ENCODE measurements at places on chromosomes 12 and 14. TPM values are rescaled to one million over a fixed set of nuclear protein-coding genes. Genes with fewer than 3 reads are reported as not detected.
A peak's percentile ranks its signal among the peaks of the same experiment; 100 is the strongest.

GRCh38 chr12:47757364-47757839 is 1.3 kb downstream of the RAPGEF3 start:
- DNase-seq: no peak

DNA sequence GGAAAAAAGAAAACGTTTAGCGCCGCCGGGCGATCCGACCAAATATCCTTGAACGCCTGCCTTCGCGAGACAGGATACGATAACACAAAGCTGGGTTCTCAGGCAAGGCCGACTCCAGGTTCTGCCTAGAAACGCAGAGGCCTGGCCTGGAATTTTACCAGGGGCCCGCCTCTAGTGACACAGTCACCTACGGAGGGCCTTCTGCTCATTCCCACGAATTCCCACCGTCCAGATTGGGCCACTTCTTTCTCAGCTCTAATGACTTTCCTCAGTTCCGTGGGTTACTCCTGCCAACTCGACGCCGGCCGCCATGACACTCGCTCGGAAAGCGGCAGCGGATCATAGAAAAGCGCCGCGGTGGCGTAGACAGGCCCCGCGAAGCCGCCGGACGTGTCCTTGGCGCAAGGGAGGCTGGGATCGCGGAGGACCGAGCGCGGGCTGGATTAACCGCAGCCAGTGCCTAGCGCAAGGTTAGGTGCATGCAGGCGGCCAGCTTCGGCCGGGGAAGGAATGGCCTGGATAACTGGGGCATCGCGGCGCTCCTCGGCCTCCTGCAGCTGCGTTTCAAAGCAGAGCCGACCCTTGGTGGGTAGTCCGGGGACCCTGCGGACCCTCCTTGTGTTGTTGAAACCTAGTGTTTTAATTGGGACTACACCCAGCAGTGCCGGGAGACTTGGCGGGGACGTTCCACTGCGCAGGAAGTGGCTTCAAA is at the start of gene TRIP11:
Gene TRIP11, minus strand, starts transcription at position 341 of the 712 bp plus-strand sequence. CDS start 374 bp downstream, outside the sequence.
- peak; percentile 90 for DNase-seq

DNA sequence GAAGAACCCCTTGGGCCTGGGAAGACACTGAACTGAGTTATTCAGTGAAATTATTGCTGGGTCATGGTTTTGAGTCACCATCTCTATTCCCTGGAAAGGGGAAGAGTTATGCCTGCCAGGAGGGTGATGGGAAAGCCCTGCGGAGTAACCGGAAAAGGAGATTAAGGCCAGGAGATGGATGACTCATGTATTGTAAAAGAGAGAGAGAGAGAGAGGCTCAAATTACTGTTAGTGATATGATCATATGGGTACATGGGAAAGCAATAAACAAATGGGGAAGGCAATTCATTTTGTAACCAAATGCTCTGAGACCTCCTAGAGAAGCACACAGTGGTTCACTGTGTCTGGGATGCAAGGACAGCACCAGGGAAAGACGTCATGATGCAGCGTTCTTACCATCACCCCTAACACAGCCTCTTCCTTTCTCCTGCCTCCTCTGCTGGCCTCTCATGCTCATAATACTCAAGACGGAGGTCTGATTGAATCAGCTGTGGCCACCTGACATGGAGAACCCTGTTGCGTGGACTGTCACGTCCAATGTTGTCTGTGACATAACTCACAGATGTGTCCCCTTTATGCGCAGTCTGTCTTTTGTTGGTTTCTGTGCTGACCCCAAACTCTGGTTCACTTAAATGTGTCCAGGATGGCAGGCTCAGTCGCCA is 243.7 kb downstream of the TMEM132D start:
- no peak for DNase-seq

GRCh38 chr14:73393375-73393774 is 65.0 kb downstream of the NUMB start:
- DNase-seq: no peak

GRCh38 chr14:99575043-99576023 is 28.7 kb downstream of the CCDC85C start:
- no peak for DNase-seq

The RNASE1 gene
- 0.21 TPM for total RNA-seq
